Mucosa of gallbladder (tissue), 1 donor: ENCODE measurements at places on chromosomes 3 and 15.
A peak's percentile ranks its signal among the peaks of the same experiment; 100 is the strongest.

DNA sequence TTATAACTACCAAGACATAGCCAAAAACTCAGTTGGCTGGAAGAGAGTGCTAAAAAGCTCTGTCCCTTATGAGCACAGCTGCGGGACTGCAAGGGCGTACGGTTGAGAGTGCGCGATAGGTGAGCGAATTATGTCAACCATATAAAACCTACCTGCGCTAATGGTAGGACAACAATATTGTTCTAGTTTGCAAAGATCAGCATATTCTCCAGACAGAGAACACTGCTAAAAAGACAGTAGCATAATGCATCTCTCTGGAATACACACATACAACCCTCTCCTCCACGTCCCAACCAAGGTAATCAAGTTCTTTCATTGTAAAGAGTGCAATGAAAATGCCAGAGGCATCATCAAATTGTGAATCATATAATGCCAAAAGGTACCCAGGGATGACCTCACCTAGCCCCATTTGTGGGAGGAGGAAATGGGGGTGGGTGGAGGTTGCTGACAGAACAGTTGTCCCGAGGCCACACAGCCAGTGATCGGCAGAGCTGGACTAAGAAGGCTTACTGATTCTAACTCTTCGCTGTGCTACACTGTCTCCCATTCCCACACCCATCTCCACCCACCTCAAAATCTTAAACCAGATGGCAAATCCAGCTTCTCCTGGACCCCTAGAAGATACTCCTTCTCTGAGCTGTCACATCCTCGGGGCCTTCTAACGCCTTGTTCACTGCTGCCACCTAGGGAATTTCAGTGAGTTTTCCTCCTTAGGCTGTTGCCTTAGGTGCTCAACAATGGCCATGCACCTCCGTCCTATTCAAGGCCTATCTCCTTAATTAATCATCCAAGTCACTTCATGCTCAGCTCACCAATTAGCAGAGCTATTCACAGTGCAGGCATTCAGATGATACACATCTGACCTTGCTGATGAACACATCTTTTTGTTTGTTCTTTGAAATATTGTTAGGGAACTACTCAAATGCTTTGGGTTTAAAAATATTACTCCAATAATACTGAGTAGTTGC, 60.7 kb downstream of the RPL22L1 start:
- peak; percentile 30 for DNase-seq

- DNase-seq, result no peak
Observed at GRCh38 chr15:68196445-68197169, 8.5 kb downstream of the CALML4 start.

GRCh38 chr3:196684548-196685407, 27.3 kb downstream of the CEP19 start:
- peak; percentile 69 for DNase-seq

DNA sequence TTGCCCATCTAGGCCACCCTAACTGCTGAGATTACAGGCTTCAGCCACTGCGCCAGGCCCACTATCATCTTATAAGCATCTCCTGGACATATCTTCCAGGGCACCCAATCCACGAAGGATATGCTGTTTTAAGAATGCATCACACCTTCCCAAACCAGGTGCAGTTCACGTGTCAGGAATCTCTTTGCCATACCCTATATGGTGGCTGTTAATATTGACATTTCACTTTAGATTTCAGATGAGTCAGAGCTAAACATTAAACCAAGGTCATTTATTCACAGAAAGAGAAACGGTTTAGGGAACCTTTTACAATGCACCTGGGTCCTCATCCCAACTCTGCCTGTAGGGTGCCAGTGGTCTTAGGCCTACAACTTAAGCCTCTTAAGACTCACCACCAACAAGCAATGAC, 85.7 kb downstream of the TBL1XR1 start:
- DNase-seq, result no peak

- no peak for DNase-seq
Observed at GRCh38 chr3:105826778-105827634, 41.8 kb downstream of the CBLB start.

- DNase-seq, result no peak
Observed at GRCh38 chr3:178634975-178635374, 98.7 kb downstream of the KCNMB2 start.

GRCh38 chr3:30600572-30600971, 5.8 kb upstream of the TGFBR2 start:
- DNase-seq, result no peak

- no peak for DNase-seq
Observed at GRCh38 chr3:14147066-14147435, 22.2 kb downstream of the TMEM43 start.

GRCh38 chr3:22665528-22665927, 537.6 kb upstream of the UBE2E2 start:
- no peak for DNase-seq

- DNase-seq, result peak; percentile 36
Observed at GRCh38 chr3:184289426-184289938, 9.6 kb upstream of the PSMD2 start.

DNA sequence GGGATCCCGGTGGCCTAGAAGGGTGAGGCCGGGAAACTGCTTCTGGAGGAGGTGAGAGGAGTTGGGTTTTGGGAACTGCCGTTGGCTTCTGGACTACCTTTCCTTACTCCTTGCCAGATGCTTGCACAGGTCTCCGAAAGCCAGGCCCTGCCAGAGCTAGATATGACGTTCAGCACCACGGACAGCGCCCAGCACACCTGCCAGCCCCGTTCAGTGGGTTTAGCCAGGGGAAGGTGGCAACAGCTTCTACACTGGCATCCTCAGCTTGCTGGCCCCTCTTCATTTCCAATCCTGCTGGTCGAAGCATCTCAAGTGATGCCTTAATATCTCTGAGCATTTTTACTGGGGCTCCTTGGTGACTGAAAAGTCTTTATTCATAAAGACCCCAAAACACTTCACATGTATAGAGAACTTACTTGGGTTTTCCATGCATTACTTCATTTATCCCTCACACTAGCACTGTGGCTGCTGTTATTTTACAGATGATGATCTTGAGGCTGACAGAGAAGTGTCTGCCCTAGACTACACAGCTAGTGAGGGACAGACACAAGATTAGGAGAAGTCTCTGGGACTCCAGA, 21.9 kb downstream of the HCN4 start:
- DNase-seq, result peak; percentile 74

- DNase-seq, result no peak
Observed at GRCh38 chr3:46095307-46095706, 68.0 kb upstream of the XCR1 start.

DNA sequence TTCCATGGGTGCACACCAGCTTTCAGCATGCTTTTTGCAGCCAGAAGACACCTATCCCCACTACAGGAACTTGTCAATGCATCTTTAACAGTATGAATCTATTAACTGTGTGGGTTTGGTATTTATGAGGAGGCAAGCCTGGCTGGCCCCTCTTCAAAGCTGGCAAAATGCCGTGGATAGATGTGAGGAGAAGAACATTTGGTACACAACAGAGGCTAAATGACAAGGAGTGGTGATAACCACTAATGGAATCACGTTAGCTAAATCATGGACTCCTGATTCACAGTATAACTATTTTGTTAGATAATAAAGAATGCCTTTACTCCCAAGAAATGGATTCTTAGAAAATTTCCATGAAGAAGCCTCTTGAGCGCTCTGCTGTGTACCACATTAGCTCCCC, 187.2 kb downstream of the CLSTN2 start:
- DNase-seq, result no peak
